SHP77 treated with DMSO at 0.1 percent for 48 hours (cell line): ENCODE measurements at places on chromosomes 1 and 21.

- DNase-seq, result no peak
Measured at GRCh38 chr1:16986962-16987361, 6.5 kb upstream of the MFAP2 start.

GRCh38 chr1:234978397-234979295 lies 150.0 kb downstream of the TOMM20 start:
- no peak for DNase-seq

DNA sequence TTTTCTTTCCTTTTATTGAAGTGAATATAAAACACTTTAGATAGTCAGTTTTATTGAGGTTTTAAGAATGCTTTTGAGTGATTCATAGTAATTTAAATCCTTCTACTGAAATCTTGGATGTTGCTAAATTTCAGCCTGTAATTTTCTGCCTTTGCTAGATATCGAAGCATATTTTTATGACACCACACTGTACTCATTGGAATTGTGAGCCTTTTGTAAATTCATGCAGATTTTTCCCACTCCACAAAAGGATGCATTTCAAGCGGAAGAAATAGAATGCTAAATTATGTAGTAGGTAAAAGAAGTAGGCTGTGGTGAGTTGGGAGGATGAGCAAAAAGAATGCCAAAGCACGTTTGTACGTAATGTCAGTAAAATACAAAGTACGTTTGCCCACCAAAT lies 13.8 kb downstream of the SNX7 start:
- DNase-seq, result no peak

DNA sequence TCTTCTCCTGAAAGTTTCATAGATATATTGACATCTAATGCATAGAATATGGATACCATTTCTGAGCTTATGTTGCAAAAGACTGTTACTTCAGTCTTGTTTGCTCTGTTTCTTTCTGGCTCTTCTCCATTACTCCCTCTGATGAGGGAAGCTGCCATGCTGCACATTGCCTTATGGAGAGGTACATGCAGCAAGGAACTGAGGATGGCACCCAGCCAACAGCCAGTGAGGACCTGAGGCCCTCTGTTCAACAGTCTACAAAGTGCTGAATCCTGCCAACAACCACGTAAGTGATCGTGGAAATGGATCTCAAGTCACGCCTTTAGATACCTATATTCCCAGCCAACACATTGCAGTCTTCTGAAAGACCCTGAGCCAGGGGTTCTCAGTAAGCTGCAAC lies 66.6 kb upstream of the ADAMTS5 start:
- no peak for DNase-seq

- no peak for DNase-seq
Measured at GRCh38 chr21:42219606-42220137, 732 bp downstream of the ABCG1 start.

- no peak for DNase-seq
Measured at GRCh38 chr21:44505673-44506278, 34.2 kb downstream of the KRTAP10-1 start.

- no peak for DNase-seq
Measured at GRCh38 chr21:42364304-42364865, 1.9 kb downstream of the TFF1 start.

DNA sequence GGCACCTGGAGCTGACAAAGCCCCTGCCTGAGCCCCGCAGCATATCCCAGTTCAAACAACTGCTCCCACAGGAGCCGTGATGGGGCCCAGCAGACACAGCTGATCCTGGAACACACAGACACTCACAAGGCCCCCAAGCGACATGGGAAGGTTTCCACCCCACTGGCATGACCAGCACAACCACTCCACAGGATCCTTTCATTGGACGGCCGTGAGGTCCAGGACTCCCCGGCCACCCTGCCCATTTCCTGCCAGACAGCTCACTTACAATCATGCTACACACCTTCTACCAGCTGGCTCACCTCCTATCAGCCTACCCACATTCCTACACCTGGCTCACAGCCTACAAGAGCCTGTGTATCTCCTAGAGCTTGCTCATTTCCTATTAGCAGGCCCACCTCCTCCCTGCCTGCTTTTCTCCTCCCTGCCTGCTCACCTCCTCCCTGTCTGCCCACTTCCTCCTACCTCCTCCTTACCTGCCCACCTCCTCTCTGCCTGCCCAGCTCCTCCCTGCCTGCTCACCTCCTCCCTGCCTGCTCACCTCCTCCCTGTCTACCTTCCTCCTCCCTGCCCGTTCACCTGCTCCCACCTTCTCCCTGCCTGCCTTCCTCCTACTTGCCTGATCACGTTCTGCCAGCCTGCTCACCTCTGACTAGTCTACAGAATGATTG lies 73.9 kb downstream of the MATN1 start:
- DNase-seq, result no peak

- DNase-seq, result no peak
Measured at GRCh38 chr1:187842406-187843165, 1013.8 kb downstream of the PLA2G4A start.

- DNase-seq, result no peak
Measured at GRCh38 chr1:165877940-165878556, 50.6 kb downstream of the UCK2 start.

GRCh38 chr1:77126307-77126706 lies 92.9 kb downstream of the PIGK start:
- DNase-seq, result peak; percentile 11

DNA sequence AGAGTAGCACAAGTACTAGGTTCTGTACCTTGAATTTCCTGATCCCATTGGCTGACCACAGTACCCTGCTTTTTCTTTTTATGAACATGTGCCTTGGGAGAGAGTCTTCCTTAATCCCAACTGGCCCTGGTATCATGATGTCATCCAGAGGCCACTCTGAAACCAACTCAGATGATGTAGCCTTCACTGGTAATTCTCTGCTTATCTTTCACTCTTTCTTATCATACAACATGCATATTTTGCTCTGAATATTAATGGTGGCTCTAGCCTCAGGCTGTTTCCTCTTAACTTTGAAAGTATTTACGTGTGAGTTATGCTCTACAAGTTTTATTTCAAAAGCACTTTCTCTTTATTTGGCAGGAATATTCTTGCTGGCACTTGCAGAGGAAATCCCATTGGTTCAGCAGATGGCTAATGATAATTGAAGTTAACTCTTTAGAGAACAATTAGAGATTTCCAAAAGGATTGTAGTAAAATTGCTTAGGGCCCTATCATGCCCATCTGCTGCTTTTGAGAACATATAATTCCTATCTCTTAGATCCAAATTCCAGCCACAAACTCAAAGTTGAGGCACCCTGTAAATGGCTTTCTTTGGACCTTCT lies 86.1 kb downstream of the PTGER3 start:
- no peak for DNase-seq

GRCh38 chr1:208179961-208180409 lies 64.2 kb downstream of the PLXNA2 start:
- DNase-seq, result no peak

DNA sequence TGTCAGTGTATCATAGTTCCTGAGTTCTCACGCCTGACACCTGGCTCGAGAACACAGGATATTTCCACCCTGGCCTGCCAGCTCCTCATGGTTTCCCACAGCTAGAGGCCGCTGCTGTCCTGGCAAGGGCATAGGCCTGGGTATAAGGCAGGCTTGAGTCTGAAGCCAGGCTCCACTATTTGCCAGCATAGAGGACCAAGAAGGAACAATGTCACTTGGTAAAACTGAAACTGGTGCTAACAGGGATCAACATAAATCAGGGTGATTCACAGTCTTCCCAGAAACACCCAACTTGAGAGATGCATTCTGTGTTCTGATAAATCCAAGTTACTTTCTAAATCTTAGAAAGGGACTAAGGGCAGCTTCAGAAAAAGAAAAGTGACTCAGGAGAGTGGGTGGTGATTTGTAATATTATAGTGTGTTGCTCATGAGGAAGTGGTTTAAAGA lies 6.9 kb upstream of the S100A2 start:
- DNase-seq, result peak; percentile 60

- DNase-seq, result no peak
Measured at GRCh38 chr1:25074351-25075227, 144.5 kb upstream of the RUNX3 start.

- no peak for DNase-seq
Measured at GRCh38 chr1:204677864-204678263, 7.7 kb downstream of the LRRN2 start.

DNA sequence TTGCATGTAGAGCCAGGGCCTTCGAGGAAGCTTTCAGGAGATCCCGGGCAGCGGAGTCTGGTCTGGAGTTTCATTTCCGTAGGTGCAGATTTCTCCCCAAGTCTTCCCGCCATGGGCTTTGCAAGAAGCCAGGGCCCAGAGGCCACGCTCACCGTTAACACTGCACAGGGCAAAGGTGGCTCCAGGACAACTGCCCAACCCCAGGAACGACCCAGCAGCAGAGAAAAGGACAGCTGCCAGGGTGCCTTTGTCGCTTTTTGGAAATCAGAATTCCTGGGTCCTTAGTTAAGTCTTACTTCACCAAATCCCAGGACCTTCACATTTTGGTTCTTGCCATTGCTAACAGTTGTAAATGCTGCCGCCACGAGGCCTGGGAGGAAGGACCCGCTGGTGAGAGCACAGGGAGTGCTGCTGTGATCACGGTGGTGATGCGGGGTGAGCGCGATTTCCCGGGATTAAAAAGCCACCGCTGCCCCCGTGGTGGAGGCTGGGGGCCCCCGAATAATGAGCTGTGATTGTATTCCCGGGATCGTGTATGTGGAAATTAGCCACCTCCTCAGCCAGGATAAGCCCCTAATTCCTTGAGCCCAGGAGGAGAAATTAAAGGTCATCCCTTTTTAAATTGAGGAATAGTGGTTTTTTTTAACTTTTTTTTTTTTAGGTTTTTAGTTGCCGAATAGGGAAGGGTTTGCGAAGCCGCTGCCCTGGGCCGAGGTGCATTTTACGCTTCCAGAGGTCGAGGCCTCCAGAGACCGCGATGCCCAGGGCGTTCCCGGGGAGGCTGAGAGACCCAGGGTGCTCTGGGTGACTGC lies 8.2 kb downstream of the SIM2 start:
- DNase-seq, result no peak

GRCh38 chr1:231612393-231613089 lies 14.0 kb upstream of the DISC1 start:
- no peak for DNase-seq
